ENCODE measurements at places on chromosomes 11 and 22. TPM values are rescaled to one million over a fixed set of nuclear protein-coding genes. Genes with fewer than 3 reads are reported as not detected.

ZNF215 gene
- 14.8 TPM for total RNA-seq

TECTA gene
- total RNA-seq: 0.84 TPM

CCDC179 gene
- total RNA-seq: not detected

MPZL2 gene
- 2.3 TPM for total RNA-seq

BANF1 gene
- 80.9 TPM for total RNA-seq

DDIAS gene
- 19.9 TPM for total RNA-seq

PKP3 gene
- total RNA-seq: 8.5 TPM

SMIM35 gene
- not detected for total RNA-seq

WNT11 gene
- total RNA-seq: 0.59 TPM

OR5B21 gene
- not detected for total RNA-seq

PIWIL4 gene
- total RNA-seq: 1.1 TPM

BID gene
- total RNA-seq: 16.6 TPM

RAPSN gene
- total RNA-seq: not detected

TRIM51 gene
- total RNA-seq: not detected

PISD gene
- total RNA-seq: 41.2 TPM

ARHGAP42 gene
- total RNA-seq: 31.0 TPM

CASP1 gene
- total RNA-seq: not detected

CLMP gene
- total RNA-seq: 5.7 TPM

PARVA gene
- 15.3 TPM for total RNA-seq

PRG2 gene
- total RNA-seq: not detected

BIK gene
- total RNA-seq: 1.6 TPM

ZBTB16 gene
- 29.7 TPM for total RNA-seq

ISX gene
- not detected for total RNA-seq

C22orf31 gene
- total RNA-seq: not detected

NDUFS3 gene
- 78.9 TPM for total RNA-seq

PATE2 gene
- total RNA-seq: not detected

NFAM1 gene
- 0.19 TPM for total RNA-seq

IGLL1 gene
- total RNA-seq: not detected

ATG16L2 gene
- total RNA-seq: 38.0 TPM

TIGD3 gene
- 4.3 TPM for total RNA-seq

OR51B5 gene
- total RNA-seq: 0.22 TPM

CCDC81 gene
- 0.77 TPM for total RNA-seq

TMEM191C gene
- not detected for total RNA-seq

PLCB3 gene
- total RNA-seq: 15.6 TPM

OR8G1 gene
- total RNA-seq: not detected

APOBEC3H gene
- total RNA-seq: 1.4 TPM

PKNOX2 gene
- total RNA-seq: 7.2 TPM

GRK3 gene
- 21.4 TPM for total RNA-seq

ST14 gene
- 2.4 TPM for total RNA-seq

TUBA8 gene
- 0.39 TPM for total RNA-seq

OR8K1 gene
- total RNA-seq: not detected

PANX2 gene
- total RNA-seq: 0.88 TPM

MUC5AC gene
- total RNA-seq: not detected

RPS19BP1 gene
- total RNA-seq: 68.3 TPM

NCR3LG1 gene
- 0.74 TPM for total RNA-seq

Measured in neural progenitor cell (in vitro differentiated cells).